Right ventricle myocardium superior (tissue), 1 donor: ENCODE measurements at places on chromosomes 2 and 18.

GRCh38 chr2:204770735-204771134 lies 225.5 kb downstream of the PARD3B start:
- no peak for DNase-seq

DNA sequence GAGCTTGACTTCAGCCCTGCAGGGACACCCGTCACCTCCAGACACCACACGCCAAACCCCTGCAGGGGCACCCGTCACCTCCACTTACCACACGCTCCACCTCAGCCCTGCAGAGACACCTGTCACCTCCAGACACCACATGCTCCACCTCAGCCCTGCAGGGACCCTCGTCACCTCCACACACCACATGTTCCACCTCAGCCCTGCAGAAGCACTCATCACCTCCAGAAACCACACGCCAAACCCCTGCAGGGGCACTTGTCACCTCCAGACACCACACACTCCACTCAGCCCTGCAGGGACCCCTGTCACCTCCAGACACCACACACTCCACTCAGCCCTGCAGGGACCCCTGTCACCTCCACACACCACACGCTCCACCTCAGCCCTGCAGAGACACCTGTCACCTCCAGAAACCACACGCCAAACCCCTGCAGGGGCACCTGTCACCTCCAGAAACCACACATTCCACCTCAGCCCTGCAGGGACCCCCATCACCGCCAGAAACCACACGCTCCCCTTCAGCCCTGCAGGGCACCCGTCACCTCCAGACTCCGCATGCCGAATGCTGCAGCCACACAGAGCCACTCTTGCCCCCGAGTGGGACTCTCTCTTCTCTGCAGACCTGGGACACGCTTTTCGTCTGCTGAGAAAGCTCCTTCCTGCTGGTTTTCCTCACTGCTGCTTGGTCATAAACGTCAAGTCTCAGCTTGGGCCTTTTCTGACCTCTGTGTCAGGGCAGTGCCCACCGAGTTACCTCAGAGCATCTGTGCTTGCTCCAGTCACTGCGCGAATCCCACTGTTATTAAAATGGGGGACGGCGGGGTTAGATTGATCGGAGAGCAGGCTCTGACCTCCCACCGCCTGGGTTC lies 77.5 kb upstream of the SALL3 start:
- DNase-seq = no peak

DNA sequence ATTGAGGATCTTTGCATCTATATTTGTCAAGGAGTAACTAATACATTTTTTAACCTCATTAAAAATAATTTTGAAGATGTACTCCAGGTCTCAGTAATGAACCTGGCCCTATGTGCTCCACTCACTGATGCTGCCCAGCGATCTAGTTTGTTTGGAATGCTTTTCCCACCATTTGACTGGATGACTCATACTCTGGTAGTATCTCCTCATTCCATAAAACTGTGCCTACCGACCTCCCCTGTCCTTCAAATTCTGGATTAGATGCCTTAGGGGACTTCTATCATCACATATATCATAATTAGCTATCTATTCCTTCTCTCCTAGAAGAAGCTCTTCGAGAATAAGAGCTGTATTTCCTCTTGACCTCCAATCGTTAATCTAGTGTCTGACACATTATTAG lies 83.8 kb downstream of the FAM117B start:
- no peak for DNase-seq

DNA sequence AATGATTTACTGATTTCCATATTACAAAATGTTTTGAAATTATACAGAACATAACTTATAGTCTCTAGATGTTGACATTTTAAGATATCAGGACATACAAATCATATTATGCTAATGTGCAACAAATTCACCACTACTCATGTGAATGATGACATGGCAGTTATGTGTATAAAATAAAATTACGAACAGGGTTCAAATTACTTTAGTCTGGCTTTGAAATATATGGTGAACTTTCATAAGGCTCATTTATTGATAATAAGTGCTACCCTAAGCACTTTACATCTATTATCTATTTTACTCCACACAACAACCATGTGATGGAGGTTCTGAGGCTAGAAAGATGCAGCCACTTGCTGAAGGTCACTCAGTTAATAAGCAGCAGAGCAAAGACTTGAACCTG lies 62.8 kb downstream of the PDE11A start:
- no peak for DNase-seq

- peak; percentile 97 for DNase-seq
Measured at GRCh38 chr2:70190418-70191243, at the start of gene C2orf42. Gene C2orf42, minus strand, starts transcription at chr2:70191019. Its CDS starts 9,034 bp downstream, at chr2:70181985.

GRCh38 chr2:120472891-120473309 lies 127.0 kb downstream of the INHBB start:
- no peak for DNase-seq

GRCh38 chr2:165198181-165198580 lies 5.7 kb downstream of the SCN3A start:
- DNase-seq = no peak

DNA sequence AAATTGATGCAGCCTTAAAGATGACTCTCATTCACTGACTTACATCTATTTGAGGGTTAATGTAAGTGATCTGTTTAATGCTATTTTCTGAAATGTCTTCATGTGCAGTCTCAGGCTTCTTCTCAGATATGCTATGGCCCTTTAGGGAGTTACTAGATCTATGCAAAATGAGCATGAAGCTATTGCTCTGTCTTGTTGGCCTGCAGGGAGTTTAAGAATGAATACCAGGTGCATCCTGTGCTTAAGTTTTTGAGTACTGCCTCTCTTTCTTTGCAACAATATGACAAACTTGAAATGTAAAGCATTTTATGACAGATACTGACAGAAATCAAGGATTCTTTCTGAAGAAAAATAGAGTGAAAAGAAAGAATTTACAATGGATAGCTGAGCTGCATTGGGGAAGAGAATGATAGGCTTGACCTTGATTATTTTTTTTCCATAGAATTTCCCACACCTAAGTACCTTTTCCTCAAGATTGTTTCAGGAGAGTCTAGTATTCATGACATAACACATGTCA lies 1058.3 kb upstream of the TMEFF2 start:
- DNase-seq = no peak

- no peak for DNase-seq
Measured at GRCh38 chr2:191029280-191029950, 15.4 kb upstream of the STAT1 start.

DNA sequence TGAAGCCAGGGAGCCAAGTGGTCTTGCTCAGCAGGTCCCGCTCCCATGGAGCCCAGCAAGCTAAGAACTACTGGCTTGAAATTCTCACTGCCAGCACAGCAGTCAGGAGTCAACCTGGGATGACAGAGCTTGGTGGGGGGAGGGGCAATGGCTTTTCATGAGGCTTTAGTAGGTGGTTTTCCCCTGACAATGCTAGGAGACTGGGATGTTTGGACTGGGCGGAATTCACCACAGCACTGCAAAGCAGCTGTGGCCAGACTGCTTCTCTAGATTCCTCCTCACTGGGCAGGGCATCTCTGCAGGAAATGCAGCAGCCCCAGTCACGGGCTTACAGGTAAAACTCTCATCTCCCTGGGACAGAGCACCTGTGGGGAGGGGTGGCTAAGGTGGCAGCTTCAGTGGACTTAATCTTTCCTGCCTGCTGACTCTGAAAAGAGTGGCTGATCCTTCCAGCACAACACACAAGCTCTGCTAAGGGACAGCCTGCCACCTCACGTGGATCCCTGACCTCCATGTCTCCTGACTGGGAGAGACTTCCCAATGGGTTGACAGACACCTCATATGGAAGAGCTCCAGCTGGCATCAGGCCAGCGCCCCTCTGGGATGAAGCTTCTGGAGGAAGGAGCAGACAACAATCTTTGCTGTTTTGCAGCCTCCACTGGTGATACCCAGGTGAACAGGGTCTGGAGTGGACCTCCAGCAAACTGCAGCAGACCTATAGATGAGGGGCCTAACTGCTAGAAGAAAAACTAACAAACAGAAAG lies 349.7 kb upstream of the ST6GAL2 start:
- DNase-seq = no peak

DNA sequence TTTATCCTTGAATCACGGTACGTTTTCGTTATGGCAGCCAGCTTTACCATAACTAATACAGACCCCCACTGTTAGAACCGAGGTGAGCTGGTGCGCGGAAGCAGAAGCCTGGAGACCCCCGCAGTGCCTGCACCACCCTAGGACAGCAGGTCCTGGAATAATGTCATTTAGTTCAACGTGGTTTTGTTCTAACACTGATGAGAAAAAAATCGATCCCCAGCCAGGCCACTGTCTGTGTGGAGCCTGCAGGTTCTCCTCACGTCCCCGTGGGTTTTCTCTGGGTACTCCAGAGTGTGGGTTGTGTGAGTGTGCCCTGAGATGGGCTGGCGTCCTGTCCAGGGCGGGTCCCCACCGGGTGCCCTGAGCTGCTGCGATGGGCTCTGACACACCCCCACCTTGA lies 69.9 kb upstream of the ST3GAL5 start:
- no peak for DNase-seq

- no peak for DNase-seq
Measured at GRCh38 chr2:59237311-59237710, 996.2 kb upstream of the FANCL start.

DNA sequence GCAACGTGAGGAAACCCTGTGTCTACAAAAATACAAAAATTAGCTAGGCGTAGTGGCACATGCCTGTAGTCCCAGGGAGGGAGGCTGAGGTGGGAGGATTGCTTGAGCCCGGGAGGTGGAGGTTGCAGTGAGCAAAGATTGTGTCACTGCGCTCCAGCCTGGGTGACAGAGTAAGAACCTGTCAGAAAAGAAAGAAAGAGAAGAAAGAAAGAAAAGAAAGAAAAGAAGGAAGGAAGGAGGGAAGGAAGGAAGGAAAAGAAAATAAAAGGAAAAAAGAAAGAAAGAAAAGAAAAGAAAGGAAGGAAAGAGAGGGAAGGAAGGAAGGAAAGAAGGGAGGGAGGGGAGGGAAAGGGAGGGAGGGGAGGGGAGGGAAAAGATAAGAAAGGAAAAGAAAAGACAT lies 89.9 kb upstream of the HPCAL1 start:
- DNase-seq = no peak

DNA sequence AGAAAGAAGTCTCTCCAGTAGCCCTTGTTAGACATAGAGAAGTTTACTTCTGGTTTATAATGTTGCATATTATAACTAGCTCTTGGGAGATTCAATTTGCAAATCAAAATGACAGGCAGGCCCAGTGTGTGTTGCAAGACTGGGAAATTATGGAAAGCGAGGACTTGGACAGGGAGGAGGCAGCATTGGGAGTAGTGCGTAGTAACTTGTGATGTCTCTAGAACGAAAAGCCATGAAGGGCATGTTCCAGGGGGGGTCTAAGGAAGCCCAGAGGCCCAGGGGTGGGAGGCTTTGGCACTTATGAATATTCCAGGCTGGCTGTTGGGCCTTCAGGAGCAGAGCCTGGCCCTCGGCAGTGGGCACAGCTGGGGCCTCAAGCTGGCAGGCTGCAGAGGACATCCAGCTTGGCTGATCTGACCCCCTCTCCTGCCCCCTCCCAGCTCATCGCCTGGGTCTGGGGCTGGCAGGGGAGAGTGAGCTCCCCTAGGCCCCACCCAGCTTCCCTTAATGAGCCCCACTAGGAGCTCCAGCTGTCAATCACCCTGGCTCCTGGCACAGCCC lies 55.3 kb upstream of the TCF7L1 start:
- no peak for DNase-seq

- DNase-seq = no peak
Measured at GRCh38 chr2:1091895-1092585, 141.4 kb downstream of the SNTG2 start.

DNA sequence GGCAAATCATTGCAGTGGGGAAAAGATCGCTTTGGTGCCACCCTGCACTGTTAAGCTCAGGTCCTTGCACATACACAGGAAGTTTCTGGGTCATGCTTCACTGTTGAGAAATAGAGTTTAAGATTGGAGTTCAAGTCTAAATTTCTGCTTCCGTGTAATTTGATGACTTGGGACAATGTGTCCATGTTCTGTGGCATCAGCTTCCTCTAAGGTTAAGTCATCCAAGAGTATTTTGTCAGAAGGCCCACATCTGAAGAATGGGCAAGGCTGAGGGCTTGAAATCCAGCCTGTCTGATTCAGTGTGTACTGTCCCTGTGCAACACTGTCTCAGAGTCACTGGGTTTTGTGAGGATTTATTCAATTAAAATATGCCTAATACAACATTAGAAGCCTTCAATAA lies 880.7 kb downstream of the SUCLG1 start:
- DNase-seq = no peak

GRCh38 chr2:50753234-50753633 lies 278.7 kb downstream of the NRXN1 start:
- no peak for DNase-seq

DNA sequence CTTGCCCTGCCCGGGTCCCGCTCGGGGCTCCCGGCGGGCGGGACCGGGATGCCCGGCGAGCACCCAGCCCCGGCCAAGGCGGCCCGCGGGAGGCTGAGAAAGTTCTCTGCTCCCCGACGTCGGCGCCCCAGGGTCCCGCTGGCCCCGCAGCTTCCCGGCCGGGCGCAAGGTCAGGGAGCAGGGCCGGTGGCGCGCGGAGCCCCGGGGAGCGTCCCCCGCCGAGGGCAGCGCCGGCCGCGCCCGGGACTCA lies 331 bp downstream of the SERPINE2 start:
- DNase-seq = no peak

DNA sequence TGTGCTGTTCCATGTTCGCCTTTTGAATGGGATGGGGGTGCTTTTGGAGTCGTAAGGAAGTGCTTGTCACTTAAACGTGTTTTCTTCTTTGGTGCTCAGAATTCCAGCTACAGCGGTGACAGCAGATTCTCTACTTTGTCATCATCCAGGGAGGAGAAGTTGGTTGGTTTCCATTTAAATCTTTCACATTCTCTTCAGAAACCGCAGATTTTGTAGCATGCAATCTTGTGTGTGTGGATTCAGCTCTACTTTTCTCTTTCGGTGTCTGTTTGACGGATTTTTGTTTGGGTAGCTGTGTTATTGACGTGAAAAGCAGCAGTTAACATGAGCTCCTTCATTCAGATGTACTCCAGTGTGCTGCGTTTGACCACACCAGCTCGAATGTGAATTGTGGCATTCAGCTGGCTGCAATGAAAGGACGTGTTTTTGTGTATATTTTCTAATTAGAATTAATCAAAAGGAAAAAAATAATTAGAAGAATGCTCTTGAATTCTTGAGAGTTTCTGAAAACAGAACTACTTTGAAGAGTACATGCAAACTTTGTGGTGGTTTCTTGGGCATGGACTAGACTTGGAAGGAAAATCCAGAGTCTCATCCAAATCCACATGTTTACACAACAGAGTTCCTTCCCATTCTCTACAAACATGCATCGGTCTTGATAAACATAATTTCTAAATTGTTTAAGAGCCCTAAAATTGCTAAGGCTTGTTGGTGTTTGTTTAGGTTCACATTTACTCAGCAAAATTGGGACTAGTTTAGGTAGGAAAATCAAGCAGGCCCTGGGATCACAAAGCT lies 68.7 kb upstream of the RBM44 start:
- DNase-seq = no peak

GRCh38 chr2:7620255-7620654 lies 703.0 kb downstream of the RNF144A start:
- DNase-seq = no peak

DNA sequence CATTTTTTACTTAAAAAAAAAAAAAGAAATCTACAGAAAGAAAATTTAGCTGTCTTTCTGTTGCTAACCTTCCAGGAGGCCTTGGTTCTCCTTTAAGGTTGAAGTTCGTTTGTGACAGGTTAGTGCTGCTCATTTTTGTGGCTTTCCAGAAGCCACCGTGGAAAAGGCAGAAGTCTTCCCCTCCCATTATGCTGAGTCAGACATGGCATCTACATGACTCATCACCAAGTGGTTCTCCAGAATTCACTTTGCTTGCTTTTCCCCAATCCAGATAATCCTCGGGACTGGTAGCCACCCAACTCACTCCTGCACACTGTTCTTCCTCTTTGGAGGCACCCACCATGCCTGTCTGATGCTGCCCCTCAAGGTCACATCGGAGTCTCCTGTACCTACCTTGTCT lies 228.7 kb downstream of the PIK3C3 start:
- no peak for DNase-seq

GRCh38 chr18:6434481-6434880 lies 19.8 kb upstream of the L3MBTL4 start:
- DNase-seq = no peak
